ENCODE measurements at places on chromosomes 3 and 15.

DNA sequence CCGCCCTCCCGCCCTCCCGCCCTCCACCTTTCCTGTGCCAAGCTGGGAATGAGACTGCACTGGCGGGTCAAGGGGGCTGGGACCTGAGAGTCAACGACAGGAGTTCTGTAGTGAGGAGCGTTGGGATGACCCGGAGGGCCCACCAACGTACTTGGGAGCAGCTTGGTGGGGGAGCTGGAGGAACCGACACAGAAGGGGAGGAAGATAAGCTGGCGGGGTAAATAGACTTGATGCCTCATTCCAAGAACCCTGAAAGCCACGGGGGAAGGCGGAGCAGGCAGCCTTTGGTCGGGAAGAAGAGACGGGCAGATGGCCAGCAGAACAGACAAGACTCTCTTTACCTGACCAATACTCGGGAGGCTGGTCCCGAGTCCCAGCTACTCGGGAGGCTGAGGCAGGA, 277 bp downstream of the FMN1 start:
- DNase-seq: no peak

- DNase-seq: no peak
Measured at GRCh38 chr3:4850928-4851265, 128.3 kb upstream of the BHLHE40 start.

DNA sequence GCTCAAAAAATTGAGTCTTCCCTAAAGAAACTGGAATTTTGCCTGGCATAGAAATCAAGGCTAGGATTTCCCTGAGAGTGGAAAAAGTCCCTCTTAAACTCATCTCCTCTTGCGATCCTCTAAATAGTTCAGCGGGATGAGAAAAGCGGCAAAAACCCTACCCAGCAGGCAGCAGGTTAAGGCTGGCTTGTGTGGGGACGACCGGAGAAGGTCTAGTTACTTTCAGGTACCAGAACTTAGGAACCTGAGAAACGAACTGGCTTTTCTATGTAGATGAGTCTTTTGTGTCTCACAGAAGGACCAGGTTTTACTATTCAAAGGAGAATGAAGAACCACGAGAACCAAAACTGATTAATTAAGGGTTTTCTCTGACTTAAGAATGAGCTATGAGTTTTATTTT, 523.7 kb upstream of the TGFBR2 start:
- no peak for DNase-seq

DNA sequence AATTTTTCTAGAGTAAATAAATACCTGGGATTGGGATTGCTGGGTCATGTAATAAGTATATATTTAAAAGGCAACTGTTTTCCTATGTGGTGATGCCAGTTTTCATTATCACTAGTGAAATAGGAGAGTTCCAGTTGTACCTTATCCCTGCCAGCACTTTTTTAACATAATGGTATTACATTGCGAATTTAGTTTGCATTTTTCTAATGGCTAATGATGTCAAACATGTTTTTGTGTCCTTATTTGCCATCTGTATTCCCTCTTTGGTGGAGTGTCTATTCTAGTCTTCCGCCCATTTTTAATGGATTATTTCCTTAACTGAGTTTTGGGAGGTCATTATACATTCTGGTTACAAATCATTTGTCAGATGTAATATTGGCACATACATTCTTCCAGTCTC, 88.3 kb downstream of the GHSR start:
- no peak for DNase-seq

GRCh38 chr15:69087366-69087976, 73.0 kb upstream of the GLCE start:
- DNase-seq: no peak
